ENCODE measurements at places on chromosomes 16 and 17. TPM values are rescaled to one million over a fixed set of nuclear protein-coding genes. Genes with fewer than 3 reads are reported as not detected.

DNA sequence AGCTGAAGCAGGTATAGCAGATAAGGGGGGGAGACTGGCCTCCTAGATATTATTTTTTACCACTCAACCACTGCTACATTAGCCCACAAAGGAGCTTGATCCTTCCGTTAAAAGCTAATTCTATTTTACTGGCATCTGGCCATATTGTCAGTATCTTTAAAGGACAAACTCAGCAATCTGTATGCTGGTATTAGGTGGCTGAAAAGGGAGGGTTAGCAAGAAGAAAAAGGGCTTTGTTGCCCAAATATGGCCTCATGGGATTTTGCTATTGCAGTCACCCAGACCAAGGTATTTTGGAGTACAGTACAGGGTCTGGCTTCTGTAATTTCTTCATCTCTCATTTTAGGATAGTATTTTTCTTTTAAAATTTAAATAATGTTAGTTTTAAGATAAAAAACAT lies 14.4 kb downstream of the RFWD3 start:
- no peak for ATAC-seq

SCO1 gene
- total RNA-seq, result 17.3 TPM

DNA sequence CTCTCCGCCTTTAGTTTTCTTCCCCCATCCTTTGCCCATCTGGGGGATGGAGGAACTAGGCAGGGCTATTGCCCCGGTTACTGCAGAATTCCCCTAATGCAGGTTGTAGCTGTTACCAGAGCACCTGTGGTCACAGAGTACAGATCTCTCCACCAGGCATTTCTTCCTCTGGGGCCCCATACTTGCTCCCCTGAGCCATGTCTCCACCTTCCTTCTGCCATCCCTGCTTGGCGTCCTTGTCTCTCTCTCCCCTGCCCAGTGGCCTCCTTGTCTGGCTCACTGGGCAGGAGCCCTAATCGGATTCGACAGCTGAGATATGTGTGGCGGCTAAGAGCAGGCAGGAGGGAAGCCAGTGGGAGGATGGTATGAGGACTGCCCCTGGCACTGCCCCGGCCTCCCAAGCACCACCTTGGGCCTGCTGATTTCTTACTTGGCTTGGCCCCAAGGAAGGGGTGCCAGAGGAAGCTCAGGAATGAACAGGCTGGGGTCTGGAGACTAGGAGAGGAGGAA lies 2.0 kb downstream of the RARA start:
- ATAC-seq, result no peak

ABCC6 gene
- total RNA-seq, result 0.08 TPM

DNA sequence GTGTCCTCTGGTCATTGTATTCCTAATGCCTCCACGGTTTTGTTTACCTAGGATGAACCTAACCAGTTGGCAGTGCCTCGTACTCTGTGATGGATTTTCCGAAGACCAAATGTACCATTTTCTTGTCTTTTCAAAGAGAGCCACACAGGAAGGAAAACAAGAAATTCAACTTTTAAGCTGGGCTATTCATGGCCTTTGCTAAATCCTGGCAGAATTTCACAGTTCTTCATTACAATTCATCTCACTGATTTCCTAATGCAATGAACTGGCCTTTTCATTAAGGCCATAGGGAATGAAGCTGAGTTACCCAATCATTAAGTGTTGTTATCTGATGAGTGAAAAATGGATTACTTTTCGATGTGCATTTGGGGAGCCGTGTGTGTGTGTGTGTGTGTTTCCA lies 7.9 kb upstream of the KCNJ16 start:
- no peak for ATAC-seq

DNA sequence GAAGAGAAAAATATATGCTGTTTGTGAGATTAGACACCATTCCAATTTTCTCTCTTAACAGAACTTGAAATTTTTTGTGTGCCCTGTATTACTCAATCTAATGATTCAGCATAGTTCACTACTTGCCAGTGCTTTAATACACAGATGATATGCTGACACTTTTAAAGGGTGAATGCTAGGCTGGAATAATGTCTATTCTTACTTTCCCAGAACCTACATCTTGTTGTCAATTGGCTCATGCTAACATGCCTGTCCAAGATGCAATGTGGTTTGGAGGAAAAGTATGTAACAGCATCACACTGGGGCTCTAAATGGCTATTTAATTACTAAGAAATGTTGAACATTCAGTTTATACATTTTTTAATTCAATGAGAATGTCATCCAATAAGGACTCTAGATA lies 7.6 kb upstream of the MAP2K6 start:
- no peak for ATAC-seq

GRCh38 chr17:57309479-57309878 lies 53.2 kb downstream of the MSI2 start:
- ATAC-seq, result peak; percentile 30

Measured in esophagus mucosa (tissue), 1 donor.